Inflammatory macrophage (primary cell): ENCODE measurements at places on chromosomes 5 and 9.

DNA sequence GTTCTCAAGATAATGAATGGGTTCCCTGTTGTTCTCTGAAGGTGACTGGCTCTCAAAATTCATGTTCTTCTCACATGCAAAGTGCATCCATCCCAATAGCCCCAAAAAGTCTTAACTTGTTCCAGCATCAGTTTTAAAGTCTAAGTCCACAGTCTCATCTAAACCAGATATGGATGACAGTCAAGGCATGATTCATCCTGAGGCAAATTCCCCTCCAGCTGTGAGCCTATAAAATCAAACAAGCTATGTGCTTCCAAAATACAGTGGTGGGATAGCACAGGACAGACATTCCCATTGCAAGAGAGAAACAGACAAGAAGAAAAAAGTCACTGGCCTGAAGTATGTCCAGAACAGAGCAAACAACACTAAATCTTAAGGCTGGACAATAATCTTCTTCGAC, 25.4 kb downstream of the FBXO10 start:
- no peak for DNase-seq

DNA sequence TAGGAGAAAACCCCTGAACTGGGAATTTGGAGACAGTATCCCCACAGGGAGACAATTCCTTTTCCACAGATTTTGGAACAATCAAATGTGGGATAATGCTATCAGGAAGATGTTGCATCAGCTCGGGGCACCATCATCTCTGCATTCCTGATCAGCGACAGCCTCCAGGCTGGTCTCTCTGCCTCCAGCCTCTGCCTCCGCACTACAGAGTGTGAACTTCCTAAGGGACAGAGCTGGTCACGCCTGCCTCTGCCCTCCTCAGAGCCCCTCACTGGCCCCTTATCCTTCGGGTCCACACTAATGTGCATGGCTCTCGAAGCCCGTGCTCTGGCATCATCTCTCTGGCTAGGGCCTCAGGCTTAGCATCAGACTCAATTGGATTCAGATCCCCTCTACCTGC, 8.6 kb downstream of the FOXI1 start:
- DNase-seq: no peak

- no peak for DNase-seq
These were observed 109.1 kb downstream of the TMEM161B start for GRCh38 chr5:88159591-88159990.

DNA sequence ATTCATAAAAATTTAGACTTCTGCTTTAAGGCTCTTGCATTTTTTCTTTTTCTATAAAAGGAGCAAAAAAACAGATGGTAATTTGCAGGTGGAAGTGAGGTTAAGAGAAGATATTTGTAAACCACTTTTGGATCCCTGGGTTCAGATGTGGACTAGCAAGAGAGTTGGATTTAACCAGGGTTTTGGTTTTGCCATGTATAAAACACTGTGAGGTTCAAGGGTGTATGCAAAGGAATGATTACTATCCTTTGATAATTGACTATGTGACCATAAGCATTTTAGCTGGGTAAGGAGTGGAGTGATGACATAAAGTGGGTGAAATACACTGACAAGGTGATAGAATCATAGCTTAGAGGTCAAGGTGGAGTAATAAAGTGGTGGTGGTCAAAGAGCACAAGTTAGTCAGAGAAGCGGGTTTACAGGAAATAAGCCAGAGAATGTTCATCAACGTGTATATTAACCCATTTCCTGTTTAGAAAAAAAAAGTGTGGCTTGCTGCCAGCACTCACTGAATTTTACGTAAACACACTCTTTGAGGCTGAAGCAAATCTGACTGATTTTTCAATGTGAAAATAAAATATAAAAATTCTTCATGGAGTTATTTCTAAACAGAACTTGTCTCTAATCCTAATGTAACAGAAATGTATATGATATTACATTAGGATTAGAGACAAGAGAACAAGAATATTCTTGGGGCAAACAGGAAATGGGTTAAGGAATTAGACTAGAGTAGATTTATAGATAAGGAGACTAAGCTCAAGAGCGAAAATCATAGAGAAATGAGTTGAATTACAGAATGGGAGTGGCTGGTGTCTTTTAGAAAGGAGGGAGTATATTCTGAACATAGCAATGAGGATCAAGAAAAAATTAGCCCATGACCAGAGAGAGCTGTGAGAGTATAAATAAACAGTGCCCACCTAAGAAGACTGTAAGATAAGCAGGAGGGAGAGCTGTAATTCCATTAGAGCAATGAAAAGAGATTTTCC, 74.5 kb downstream of the CDKN2A start:
- no peak for DNase-seq

DNA sequence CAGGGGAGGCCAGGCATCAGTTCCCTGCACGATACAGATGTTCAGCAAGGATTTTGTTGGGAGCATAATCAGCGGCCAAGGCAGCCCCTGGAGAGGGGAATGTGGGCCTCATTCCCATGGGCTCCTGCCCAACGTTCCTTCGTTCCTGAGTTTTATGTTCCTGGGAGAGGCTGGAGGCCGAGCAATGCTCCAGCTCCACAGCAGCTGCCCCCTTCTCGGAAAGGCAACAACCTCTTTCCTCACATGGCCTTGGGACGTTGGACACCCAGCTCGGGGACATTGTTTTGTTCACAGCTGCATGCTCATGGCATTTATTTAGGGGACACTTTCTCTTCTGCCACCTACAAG, 63.8 kb upstream of the COL15A1 start:
- DNase-seq: no peak

DNA sequence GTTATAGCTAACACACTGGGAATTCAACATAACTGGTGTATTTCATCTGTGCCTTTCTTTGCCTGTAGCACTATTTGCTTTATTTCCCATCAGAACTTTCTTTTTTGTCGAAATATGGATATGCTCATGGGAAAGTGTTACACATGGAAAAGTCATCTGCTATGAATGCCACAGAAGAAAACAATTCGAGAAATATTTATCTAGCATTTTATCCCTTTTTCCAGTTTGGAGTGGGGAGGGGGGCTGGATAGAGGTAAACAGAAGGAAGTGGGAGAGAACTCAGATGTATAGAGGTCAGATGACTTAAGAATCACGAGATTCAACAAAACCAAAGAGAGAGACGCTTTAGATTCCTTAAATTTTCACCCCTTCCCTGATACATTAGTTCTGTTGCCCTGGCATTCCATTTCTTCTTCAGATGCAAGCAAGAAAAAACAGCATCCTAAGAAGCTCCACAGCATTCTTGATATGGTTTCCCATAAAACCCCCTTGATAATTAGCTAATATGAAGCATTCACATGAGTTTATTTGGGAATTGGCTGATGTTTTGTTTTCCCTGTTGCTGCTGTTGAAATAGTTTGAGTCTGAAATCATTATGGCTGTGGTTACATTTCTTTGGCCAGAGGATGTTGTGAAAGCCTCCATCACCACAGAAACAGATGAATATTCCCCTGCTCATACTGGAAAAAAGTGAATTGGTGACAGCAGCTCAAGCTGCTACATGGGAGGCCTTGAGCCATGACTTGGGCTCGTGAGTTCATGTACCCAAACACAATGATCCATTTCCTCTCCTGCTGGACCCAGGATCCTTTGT, 335.8 kb upstream of the DAB2 start:
- DNase-seq: peak; percentile 33

DNA sequence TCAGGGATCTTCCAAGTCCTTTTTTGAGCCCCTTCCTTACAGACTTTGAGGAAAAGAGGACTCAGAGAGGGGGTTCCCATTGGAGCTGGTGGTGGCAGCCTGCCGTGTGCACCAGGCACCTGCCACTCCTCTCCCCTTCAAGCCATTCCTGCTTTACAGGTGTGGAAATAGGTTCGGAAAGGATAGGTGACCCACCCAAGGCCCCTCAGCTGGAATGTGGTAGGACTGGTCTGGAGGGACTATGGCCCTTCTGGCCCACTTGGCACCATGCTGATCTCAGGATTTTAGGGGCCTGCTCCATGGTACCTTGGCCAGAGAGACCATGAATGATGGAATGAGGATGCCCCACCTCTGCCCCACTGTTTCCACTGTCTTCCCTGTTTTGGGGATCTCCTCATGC, 1.4 kb downstream of the GALNT12 start:
- no peak for DNase-seq

- no peak for DNase-seq
These were observed 3.3 kb downstream of the OR1L8 start for GRCh38 chr9:122579874-122580273.

- no peak for DNase-seq
These were observed 512.7 kb upstream of the PAPPA start for GRCh38 chr9:115640887-115641286.

DNA sequence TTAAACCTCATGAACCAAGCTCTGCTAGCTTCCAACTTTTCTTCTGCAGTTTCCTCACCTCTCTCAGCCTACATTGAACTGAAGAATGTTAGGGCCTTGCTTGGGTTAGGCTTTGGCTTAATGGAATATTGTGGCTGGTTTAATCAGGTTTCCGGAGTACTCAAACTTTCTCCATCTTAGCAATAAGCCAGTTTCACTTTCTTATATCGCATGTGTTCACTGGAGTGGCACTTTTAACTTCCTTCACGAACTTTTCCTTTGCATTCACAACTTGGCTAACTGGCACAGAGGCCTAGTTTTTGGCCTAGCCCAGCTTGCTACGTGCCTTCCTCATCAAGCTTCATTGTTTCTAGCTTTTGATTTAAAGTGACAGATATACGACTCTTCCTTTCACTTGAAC, 81.0 kb upstream of the MAST4 start:
- no peak for DNase-seq

DNA sequence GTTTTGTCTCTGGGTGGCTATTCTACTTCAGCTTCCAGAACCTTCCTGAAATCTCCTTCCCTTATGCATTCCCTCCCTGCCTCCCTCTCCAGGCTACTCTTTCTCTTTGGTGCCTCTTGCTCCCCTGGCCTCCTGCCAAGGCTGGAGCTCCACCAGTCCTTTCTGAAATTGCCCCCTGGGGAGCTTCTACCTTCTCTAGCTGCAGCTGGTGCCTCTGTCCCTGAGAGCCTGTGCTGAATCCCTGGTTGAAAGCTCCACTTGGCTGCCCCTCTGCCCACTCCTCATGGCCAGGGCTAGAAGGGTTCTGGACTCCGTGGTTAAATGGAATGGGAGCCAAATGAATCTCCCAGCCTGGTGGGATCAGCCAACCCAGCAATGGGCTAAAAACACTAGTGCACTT, 80.1 kb downstream of the COL15A1 start:
- DNase-seq: no peak

DNA sequence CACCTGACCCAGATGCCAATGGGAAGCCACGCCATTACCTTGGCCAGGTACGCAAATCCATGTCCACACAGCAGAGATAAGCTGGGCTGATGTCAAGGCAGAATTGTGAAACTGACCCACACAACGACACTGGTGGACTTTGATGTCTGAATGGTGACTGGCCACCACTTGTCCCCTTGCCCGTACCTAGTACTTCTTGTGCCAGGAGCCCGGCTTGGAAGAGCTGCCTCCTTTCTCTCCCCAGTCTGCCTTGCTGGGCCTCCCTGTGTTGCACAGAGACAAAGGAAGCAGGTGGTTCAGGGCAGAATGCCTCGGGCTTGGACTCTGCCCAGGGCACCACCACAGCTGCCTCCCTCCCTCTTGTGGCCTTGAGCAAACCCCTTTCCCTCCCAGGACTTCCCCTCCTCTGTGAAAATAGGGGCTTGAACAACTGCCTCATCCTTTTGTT, 23.3 kb downstream of the PTGES2 start:
- DNase-seq: no peak

DNA sequence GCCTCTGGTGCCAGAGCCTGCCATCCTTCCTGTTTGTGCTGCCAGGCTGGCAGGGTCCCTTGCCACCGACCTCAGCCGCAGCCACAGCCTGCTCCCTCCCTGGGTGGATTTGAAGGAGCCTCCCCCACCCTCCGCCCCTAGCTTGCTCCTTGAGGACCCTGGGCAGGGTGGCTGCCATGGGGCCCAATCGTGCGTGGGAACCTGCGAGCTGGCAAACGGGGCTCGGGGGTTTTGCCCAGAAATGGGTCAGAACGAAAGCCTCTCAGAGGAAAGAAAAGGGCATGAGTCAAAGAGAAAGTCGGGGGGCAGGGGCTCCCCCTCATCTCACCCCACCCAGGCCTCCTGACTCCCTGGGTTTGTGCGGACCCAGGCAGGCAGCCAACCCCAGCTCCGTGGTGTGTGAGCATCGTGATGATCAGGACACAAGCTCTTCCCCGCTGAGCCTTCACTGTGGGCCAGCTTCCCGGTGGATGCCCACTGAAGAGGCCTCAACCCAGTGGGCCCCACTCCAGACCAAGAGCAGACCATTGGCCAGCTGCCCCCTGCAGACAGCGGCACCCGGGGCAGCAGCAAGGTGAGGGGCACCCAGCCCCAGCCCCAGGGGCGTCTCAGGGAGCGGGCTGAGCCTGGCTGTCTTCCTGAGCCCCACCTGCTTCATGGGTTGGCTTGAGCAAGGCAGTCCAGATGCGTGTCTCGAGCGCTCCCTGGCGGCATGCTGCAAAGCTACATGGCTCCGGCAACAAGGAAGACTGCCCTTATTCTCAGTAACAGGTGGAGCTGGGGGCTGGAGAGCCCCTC, 3.0 kb upstream of the FUT7 start:
- peak; percentile 79 for DNase-seq

DNA sequence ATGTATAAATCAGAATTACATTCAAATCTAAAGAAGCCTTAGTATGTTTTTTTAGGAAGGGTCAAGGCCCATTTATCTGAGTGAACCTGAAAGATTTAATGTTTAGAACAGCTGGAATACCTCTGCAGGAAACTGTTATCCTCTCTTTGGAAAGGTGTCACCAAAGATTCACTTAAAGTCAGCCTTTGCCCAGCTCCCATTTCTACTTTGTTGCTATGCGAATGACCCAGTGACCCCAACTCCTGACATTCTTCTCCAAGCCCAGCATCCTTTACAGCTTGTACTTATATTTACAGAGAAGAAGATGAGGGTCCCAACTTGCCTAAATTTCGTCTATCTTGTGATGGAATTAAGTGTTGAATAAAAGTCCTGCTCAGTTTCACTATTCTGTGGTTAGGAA, 1198.6 kb downstream of the CDH12 start:
- DNase-seq: no peak

DNA sequence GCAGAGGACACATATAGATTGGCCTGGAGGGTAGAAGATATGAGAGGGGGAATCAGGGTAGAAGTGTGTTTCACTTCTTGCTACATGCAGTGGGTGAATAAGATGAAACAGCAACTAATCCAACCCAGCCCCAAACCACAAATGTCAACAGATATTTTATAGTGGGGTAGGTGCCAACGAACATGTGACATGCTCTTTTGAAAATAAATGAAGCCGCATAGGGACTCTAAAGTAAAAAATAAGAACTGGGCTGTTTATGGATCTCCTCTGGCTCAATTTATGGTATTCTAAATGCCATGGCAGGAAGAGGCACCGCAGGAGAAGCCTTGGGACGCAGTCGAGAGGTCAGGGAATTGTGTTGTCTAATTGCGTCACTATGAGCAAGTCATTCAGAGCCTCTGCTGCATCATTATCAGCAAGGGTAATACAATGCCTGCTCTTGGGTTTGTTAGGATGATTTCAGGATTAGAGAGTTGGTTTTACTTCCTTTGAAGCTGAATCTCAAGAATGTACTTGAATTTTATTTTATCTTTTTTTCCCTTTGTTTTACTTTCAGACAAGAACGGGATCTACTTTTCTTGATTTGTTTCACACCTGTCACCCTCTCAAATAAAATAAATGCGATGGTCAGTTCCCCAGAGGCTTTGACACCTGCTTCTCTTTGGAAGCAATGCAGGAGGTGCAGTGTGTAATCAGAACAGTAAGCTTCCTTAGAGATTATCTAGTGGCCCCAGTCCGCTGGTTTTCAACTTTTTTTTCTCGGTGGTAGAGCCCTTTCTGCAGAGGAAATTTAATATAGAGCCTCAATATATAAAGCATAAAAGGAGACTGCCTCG, 375.6 kb upstream of the CLINT1 start:
- no peak for DNase-seq

GRCh38 chr9:137366891-137367381, 56.0 kb downstream of the EXD3 start:
- DNase-seq: no peak

- DNase-seq: no peak
These were observed 148.0 kb upstream of the ADRA1B start for GRCh38 chr5:159768243-159768642.
